ACHN (cell line): ENCODE measurements at places on chromosomes 2 and 18.

- no peak for DNase-seq
These were observed 705.6 kb upstream of the ID2 start for GRCh38 chr2:7976206-7976605.

GRCh38 chr2:86254576-86255538 lies 55.6 kb downstream of the MRPL35 start:
- no peak for DNase-seq

GRCh38 chr2:197399887-197400540 lies 34.8 kb downstream of the SF3B1 start:
- DNase-seq: no peak

- no peak for DNase-seq
These were observed 331.0 kb downstream of the PARD3B start for GRCh38 chr2:204876311-204876710.

DNA sequence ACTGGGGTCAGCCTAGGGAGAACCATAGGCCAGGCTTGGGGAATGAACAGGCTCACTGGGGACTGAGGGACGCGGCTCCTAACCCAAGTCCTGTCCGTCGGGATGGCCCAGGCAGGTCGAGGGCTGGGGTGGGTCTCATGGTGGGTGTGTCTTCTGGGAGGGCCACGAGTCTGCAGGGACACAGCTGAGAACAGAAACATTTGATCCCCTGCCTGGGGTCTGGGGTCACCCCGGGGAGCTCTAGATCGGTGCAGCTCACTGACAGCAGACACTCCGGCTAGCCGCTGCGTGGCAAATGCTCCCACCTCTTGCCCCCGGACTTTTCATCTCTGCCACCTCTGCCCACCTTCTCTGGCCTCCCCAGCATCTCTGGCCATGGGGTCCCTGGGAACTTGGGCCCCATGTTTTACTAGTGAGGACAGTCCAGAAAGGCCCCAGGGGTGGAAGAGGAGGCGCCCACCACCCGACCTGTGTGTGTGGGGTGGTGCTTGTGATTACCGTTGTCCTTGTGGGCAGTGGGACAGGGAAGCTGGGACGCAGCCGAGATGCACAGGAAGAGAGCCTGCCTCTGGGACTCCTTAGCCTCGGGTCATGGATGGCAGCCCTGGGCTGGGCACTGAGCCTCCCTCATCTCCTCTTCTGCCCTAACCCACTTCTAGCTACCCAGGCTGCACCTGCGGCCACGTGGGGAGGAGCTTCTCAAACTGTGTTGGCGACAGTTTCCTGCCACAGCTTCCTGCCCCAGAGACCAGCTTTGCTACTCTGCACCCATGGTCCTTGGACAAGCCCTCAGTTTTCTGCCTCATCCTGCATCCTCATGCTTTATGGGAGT lies 4.9 kb downstream of the ZAP70 start:
- no peak for DNase-seq

DNA sequence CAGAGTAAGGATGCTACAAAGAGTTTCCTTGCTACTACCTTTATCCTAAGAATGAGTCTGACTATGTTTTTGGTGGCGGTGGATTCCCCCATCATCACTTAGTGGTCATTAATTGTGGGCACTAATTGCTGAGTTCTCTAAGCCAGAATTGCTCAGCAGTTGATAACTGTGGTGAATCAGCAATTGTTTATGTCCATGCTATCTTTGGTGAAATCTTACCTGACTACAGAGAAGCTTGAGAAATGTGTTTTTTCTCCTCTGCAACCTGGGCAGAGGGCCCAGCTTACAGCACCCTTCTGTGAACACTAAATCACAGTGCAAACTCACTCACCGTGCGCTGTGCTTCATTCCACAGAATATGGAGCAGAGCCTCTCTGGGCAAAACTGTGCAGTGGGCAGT lies 683.6 kb downstream of the CNTNAP5 start:
- DNase-seq: no peak

DNA sequence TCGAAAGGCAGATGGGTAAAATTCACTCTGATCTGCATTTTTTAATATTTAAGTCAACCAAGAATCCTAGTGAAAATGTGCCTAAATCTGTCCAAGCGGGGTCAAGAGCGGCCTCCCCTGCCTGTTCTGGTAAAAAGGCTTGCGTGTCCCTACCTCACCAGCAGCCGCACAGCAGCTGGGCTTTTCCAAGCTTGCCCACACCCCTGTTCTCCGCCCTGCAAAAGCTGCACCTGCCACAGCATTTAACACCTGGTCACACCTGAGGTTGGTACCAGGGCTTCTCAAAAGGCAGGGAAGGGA lies 25.8 kb upstream of the TMEM182 start:
- DNase-seq: no peak

DNA sequence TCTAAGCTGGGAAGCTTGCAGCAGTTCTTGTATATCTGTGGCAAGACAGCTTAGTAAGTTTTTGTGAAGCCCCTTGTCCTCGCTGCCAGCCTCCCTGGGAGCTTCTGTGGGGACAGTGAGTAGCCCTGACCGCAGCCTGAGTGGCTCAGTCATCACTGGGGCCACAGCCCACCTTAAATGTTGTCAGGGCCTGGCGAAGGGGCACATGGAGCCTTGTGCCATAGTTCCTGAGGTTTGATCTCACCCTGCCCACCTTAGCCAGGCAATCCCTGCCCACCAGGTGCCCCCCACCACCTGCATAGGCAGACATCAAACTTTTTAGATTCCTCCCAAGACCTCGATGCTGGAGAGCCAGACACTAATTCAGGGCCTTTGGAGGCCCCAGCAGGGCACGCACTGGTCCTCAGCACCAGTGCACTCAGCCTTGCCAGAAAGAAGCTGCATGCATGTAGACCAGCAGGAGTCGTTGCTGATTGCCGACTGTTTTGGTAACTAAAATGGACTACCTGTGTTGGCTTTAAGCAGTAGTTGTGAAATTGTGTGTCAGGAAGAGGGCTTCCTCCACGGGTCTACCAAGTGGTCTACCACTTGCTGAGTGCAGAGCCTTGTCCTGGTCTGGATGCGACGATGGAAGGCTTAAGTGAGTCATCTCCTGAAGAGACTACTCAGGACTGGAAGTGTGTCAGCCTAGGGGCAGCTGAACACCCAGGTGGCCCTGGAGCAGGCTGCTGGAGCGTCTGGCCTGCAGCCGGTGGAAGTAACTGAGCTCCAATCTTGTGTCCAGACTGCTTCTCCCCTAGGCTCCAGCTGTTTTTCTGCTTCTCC lies 233.1 kb downstream of the SEPTIN10 start:
- DNase-seq: no peak

GRCh38 chr2:155151945-155152344 lies 453.4 kb downstream of the KCNJ3 start:
- no peak for DNase-seq

- no peak for DNase-seq
These were observed 1618.8 kb upstream of the ACVR2A start for GRCh38 chr2:146226077-146226476.

DNA sequence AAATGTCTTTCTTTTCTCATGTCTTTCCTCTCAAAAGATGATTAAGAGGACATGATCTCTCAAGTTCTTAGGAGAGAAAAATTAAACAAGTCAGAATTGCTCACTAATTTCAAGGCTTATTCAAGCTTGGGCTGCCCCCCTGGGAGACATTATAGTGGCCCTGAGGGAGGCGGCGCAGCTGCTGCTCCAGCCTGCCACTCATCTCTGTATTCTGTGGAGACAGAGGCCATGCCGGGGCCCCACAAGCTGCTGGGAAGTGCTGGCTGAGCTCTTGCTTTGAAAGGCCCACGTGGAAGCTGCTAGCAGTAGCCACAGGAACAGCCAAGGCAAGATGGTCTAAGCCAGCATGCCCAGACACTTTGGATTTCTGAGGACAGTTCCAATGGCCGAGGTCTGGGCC lies 267.4 kb downstream of the LNPK start:
- no peak for DNase-seq

- DNase-seq: no peak
These were observed 22.2 kb upstream of the MYO3B start for GRCh38 chr2:170155723-170156253.

DNA sequence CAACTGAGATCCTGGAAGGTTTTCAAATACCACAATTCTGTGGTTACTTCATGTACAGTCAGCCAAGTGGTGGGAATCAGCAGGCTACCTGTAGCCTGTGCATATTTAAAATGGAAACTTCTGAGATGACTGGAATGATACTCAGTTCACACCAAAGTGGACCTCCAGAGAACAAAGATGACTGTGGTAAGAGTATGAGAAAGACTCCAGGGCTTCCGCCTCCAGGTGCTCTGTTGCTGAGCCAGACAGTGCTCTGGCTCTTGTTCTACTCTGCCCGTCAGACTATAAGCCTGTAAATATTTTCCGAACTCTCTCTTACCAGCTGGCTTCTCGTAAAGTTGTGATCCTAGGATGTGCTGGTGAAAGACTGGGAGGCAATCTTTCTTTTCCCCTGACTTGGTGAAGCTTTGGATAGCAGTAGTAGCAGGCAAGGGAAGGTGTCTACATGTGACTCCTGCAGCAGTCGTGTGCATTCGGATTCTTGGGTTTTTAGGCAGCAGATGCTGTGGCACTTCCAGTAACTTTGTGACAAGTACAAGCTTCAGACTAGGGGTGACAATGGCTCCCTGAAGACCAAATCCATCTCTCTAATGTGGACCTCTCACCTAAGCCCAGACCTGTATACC lies 23.1 kb downstream of the ST3GAL5 start:
- DNase-seq: no peak

DNA sequence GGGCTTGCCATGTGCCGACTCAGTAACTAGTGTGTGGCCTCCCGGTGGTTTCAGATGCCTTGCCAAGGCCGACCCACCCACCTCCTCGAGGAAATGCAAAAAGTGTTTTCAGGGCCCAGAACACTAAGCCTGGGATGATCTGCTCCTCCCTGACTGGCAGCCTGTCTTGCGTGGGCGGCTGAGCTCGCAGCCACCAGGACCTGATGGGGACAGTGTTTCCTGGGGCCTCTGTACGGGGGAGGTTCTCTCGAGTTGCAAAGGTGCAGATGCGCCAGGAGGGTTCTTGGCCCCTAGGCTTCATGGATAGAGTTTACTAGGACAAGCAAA lies 85.2 kb downstream of the GLI2 start:
- DNase-seq: no peak

GRCh38 chr2:230411570-230412370 lies 4.2 kb upstream of the SP100 start:
- peak; percentile 78 for DNase-seq

- no peak for DNase-seq
These were observed 51.4 kb downstream of the MARCO start for GRCh38 chr2:118993392-118993752.

- no peak for DNase-seq
These were observed 141.1 kb upstream of the COPS8 start for GRCh38 chr2:236944561-236944960.

DNA sequence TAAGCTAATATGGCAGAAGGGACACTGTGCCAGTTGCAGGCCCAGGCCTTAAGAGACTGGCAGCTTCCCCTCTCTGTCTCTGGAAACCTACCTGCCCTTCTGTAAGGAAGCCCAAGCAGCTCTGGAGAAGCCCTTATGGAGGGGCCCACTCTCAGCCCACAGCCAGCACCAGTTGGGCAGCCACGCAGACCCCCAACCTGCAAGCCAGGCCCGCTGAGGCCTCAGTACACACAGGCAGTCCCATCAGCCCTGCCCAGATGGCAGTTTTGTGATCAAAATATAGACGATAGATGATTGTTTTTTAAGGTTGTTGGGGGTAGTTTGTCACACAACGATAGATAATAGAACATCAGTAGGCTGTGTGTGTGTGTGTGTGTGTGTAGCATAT lies 36.8 kb upstream of the ALPP start:
- no peak for DNase-seq

DNA sequence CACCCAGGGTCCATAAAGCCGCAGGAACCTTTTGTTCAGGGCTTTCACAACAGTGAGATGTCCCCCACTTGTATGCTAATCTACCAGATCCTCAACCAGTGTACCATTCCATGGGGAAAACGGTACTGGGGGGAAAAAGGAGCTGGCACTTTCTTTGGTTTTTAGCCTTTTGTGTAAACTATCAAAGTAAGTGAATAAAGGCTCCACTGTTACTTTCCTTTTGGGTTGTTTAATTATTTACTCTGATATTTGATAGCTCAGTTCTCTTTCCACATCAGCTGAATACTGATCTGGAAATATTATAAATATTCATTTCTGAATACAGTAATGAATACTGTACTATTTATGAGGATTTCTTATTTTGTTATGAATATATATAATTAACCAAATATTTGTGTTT lies 20.3 kb downstream of the HADHA start:
- DNase-seq: no peak

- DNase-seq: no peak
These were observed 52.7 kb upstream of the TMEM17 start for GRCh38 chr2:62558743-62559142.
